ENCODE measurements at places on chromosomes 13 and 19. TPM values are rescaled to one million over a fixed set of nuclear protein-coding genes. Genes with fewer than 3 reads are reported as not detected.

RFPL4A gene
- not detected for total RNA-seq

CYP4F3 gene
- not detected for total RNA-seq

C19orf73 gene
- 0.28 TPM for total RNA-seq

SLC1A6 gene
- not detected for total RNA-seq

DNA sequence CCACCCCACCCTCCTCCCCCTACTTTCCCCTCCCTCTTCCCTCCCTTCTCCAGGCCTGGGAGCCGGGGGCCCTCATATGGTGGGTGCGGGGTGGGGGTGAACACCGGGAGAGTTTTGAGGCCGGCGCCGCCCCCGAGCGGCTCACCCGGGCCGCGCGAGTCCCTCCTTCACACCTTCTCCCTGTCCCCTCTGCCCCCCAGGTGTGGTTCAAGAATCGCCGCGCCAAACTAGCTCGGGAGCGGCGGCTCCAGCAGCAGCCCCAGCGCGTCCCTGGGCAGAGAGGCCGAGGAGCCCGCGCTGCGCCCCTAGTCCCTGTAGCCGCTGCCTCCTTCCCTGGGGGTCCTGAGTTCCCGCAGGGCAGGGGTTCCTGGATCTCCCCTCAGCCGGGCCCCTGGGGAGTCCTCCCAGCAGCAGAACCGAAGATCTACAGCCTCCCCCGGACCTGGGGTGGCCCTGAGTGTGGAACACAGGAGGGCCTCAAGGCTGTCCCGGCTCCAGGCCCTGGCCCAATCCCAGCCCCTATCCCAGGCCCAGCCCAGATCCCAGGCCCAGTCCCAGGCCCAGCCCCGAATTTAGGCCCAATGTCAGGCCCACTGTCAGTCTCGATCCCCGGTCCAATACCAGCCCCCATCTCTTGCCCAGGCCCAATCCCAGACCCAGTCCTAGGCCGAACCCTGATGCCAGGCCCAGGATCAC, 1.7 kb downstream of the TPRX2 start:
- H3K36me3 ChIP-seq, result no peaks in the 10 kb centered on the region
- no peak overlapping the region for H3K27ac ChIP-seq
- H3K4me1 ChIP-seq, result no peaks in the 10 kb centered on the region

DNA sequence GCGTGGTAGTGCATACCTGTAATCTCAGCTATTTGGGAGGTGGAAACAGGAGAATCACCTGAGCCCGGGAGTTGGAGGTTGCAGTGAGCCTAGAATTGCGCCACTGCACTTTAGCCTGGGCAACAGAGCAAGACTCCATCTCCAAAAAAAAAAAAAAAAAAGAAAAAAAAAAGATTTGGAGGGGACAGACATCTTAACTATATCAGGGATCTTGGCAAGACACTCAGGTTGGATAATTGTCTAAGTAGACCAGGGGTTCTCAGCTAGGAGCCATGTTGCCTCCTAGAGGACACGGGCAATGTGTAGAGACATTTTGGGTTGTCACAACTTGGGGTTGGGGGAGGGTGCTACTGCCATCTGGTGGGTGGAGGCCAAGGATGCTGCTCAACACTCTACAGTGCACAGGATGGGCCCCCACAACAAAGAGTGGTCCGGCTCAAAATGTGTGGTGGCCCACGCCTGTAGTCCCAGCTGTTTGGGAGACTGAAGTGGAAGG, 1.9 kb upstream of the ZNF580 start:
- H3K36me3 ChIP-seq, result peaks cover 4% of the 10 kb centered on the region
- peaks cover 18% of the 10 kb centered on the region for H3K4me1 ChIP-seq
- peak; percentile 21 for DNase-seq
- H3K27ac ChIP-seq, result no peak overlapping the region
- no peak overlapping the region for H3K4me3 ChIP-seq
- no peaks in the 10 kb centered on the region for H3K27me3 ChIP-seq

- no peak overlapping the region for H3K4me3 ChIP-seq
- no peaks in the 10 kb centered on the region for H3K27me3 ChIP-seq
- H3K27ac ChIP-seq, result no peak overlapping the region
- H3K4me1 ChIP-seq, result no peaks in the 10 kb centered on the region
- H3K36me3 ChIP-seq, result no peaks in the 10 kb centered on the region
- DNase-seq, result no peak
These were observed 268.3 kb downstream of the RFC3 start for GRCh38 chr13:34086281-34086680.

- H3K27ac ChIP-seq, result peak overlapping the region; percentile 80
- peaks cover 10% of the 10 kb centered on the region for H3K4me1 ChIP-seq
- peaks cover 73% of the 10 kb centered on the region for H3K36me3 ChIP-seq
- H3K4me3 ChIP-seq, result no peak overlapping the region
These were observed 21.3 kb downstream of the VRK3 start for GRCh38 chr19:50003810-50004419.

GRCh38 chr19:867301-867793, 7.9 kb downstream of the CFD start:
- peaks cover 22% of the 10 kb centered on the region for H3K4me1 ChIP-seq
- no peaks in the 10 kb centered on the region for H3K27me3 ChIP-seq
- peaks cover 16% of the 10 kb centered on the region for H3K36me3 ChIP-seq
- no peak overlapping the region for H3K4me3 ChIP-seq

DNA sequence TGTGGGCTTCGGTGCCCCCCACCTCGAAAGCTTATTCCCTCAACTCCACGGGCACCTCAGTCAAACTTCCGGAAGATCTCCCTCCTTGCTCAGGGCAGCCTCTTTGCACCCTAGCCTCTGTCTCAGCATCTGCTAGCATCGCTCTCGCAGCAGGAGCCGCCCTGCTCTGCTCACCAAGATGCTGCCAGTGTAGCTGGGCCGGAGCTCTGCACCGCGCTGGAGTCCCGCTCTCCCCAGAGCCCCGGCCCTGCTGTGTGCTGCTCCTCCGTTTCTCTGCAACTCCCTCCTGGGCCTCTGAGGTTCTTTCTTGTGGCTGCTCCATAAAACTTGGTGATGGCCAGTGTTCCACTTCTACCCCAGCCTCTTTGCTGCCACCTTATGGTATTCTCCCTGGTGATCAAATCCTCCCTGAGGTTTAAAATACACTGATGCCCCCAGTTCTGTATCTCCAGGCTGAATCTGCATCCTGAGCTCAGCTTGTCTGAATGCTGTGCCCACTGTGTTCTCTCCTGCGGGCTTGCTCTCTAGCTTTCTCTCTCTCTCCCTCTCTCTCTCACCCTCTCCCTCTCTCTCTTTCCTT, 198.0 kb downstream of the UQCRFS1 start:
- no peak overlapping the region for H3K27ac ChIP-seq
- no peaks in the 10 kb centered on the region for H3K4me1 ChIP-seq
- no peak for DNase-seq

DNA sequence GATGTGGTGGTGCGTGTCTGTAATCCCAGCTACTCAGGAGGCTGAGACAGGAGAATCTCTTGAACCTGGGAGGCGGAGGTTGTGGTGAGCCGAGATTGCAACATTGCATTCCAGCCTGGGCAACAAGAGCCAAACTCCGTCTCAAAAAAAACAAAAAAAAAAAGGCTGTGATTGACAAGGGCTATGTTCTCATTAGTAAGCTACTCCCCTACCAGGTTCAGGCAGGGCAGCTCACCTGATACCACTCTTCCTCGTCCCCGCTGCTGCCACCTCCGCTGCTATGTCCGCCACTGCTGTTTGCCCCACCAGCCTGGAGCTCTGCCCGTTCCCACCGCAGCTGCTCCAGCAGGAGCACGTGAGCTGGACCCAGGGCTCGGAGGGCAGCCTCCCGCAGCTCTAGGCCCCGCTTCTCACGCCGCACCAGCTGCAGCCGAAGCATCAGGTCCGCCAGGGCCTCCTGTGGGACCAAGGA, 9.4 kb downstream of the USHBP1 start:
- no peak overlapping the region for H3K27ac ChIP-seq
- no peak overlapping the region for H3K4me3 ChIP-seq
- no peaks in the 10 kb centered on the region for H3K27me3 ChIP-seq
- no peaks in the 10 kb centered on the region for H3K4me1 ChIP-seq

DNA sequence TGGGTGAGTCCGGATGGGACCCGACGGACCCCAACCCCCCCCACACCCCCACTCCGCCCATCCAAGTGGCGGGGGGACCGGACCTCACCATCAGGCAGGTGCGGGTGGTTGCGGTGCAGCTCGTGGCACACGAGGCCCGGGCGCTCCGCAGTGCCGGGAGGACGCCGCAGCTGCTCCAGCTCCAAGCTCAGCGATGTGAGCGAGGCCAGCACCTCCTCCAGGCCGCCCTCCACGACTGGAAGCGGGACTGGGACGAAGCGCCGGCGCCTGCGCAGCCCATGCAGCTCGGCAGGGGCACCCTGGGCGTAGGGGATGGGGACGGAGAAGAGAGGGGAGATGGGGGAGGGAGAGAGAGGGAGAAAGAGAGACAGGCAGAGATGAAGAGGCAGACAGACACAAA, 30.1 kb upstream of the OLFM2 start:
- H3K4me3 ChIP-seq, result no peak overlapping the region
- H3K36me3 ChIP-seq, result no peaks in the 10 kb centered on the region
- DNase-seq, result no peak
- no peaks in the 10 kb centered on the region for H3K27me3 ChIP-seq
- peaks cover 2% of the 10 kb centered on the region for H3K4me1 ChIP-seq

- no peak overlapping the region for H3K27ac ChIP-seq
- no peaks in the 10 kb centered on the region for H3K27me3 ChIP-seq
- DNase-seq, result no peak
- no peaks in the 10 kb centered on the region for H3K36me3 ChIP-seq
These were observed 210.1 kb upstream of the SPRY2 start for GRCh38 chr13:80550971-80551441.

DNA sequence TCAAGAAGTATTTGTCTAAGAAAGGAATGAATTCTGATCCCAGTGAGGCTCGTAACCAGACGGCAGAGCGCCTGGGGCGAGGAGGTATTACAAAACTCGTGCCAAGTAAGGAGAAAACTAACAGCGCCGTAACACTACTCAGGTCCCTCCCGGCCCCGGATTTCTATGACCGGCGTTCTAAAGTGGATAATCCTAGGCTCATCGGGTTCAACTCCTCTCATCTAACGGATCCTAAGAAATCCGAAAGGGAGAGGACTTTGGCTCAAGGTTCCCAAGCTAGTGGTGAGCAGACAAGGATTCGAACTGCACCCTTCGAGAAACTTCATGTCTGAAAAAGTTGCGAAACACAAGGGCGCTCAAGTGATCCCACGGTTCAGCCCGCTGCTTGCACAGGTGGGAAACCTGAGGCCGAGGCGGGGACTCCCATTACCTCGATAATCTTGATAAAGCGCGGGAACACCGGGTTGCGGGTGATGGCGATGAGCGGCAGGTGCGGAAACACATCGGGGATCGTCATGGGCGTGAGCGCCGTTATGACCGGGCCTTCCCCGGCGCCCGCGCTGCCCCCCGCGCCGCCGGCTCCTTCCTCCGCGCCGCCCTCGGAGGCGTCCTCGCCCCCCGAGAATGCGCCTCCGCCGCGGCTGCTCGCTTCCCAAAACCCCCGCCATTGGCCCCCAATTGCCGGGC, 529 bp downstream of the LONP1 start:
- peak overlapping the region; percentile 49 for H3K4me3 ChIP-seq
- peaks cover 4% of the 10 kb centered on the region for H3K4me1 ChIP-seq
- H3K27ac ChIP-seq, result peak overlapping the region; percentile 74

DNA sequence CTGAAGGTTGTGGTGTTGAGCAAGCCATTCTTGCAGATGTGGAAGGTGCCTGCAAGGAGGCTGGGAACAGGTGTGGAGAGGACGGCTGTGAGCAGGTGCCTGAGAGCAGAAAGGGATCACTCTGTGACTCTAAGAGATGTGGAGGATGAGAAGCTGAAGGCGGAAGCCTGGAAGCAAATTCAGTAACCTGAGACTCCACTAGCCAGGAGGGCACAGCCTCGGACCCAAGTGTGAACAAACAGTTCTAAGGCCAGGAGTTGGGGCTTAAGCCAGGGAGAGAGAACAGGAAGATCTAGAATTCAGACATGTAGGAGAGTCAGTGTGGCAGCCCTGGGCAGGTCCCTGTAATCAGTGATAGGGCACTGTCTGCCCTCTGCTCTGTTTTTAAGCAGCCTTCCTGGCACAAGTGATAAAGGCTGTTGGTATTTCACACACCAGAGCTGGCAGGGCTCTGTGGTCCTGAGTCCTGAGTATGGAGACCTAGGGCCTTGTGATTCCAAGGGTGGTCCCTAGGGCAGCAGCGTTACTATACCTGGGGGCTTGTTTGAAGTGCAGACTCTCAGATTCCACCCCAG, 131.3 kb downstream of the SLC7A1 start:
- DNase-seq, result no peak
- H3K36me3 ChIP-seq, result no peaks in the 10 kb centered on the region
- peaks cover 34% of the 10 kb centered on the region for H3K27me3 ChIP-seq
- H3K27ac ChIP-seq, result no peak overlapping the region

DNA sequence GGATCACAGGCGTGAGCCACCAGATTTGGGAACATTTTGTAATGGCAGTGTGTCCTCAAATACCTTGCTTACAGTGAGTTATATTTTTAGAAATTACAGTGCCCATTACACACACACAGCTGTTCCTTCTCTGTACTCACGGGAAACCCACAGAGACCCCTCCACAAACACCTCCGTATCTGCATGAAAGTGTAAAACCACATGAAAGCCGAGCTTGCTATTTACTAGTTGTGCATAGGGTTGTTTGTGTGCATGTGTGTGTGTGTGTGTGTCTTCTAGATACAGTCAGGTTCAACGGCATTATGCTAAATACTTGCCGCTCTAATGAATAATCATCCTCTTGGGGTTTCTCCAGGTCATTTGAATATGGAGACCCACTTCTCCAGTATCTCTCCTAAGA, 22.3 kb upstream of the LILRA2 start:
- no peak for DNase-seq
- no peaks in the 10 kb centered on the region for H3K27me3 ChIP-seq
- H3K36me3 ChIP-seq, result no peaks in the 10 kb centered on the region
- H3K4me3 ChIP-seq, result no peak overlapping the region
- H3K27ac ChIP-seq, result no peak overlapping the region

DNA sequence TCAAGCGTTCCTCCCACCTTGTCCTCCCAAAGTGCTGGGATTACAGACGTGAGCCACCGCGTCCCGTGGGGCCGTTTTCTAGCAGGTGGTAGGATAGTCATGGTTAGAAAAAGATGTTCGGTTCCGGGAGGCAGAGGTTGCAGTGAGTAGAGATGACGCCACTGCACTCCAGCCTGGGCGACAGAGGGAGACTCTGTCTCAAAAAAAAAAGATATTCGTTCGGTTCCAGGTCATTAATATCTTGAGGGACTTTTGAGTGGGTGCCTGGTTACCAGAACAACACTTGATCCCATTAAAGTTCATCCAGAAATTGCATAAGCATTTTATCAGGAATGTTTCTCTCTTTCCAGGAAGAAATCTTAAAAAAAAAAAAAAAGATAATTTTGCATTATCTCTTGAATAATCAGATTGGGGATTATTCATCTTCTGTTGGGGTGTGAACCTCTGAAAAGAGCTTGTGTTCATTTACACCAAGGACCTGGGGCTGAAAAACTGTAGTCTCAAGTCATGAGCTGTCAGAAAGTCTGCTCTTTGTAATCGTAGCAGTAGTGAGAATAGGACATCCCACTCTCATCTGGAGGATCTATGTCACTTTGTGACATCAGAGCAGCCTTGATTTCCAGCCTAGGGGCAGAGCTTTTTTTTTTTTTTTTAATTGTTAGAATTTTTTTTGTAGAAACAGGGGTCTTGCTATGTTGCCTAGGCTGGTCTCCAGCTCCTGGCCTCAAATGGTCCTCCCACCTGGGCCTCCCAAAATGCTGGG, 1.0 kb upstream of the ETHE1 start:
- H3K4me1 ChIP-seq, result peaks cover 7% of the 10 kb centered on the region
- no peaks in the 10 kb centered on the region for H3K36me3 ChIP-seq
- H3K4me3 ChIP-seq, result no peak overlapping the region
- peak overlapping the region; percentile 19 for H3K27ac ChIP-seq
- DNase-seq, result no peak

GRCh38 chr19:5031231-5032100, 62.6 kb downstream of the KDM4B start:
- peaks cover 12% of the 10 kb centered on the region for H3K4me1 ChIP-seq
- H3K27ac ChIP-seq, result no peak overlapping the region
- peaks cover 25% of the 10 kb centered on the region for H3K36me3 ChIP-seq
- H3K4me3 ChIP-seq, result no peak overlapping the region
- H3K27me3 ChIP-seq, result no peaks in the 10 kb centered on the region
